BE2C (cell line): ENCODE measurements at places on chromosomes 5 and 9.

GRCh38 chr5:25009063-25009462 is 364.3 kb upstream of the CDH10 start:
- DNase-seq = no peak

GRCh38 chr9:75054368-75055001 is 26.4 kb upstream of the CARNMT1 start:
- no peak for DNase-seq

DNA sequence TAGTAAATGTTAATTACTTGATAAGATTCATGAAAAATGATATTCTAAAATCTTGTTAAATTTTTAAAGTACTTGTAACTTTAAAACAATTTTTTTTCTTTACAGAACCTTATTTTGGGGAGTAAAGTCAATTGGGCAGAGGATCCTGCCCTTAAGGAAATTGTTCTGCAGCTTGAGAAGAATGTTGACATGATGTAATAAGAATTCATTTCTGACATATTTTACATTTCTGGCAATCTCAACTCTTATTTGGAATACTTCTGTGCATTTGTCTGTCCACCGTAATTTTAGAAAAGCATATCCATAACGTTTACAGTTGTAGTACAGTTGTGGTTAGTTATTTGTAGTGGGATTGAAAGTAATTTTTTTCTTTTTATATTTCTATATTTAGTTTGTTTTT is 20.2 kb downstream of the CENPH start:
- no peak for DNase-seq

- DNase-seq = peak; percentile 82
Observed at GRCh38 chr5:68680366-68680765, 413.4 kb upstream of the SLC30A5 start.

- no peak for DNase-seq
Observed at GRCh38 chr5:65828022-65828896, 98.1 kb upstream of the ERBIN start.

GRCh38 chr5:32098291-32098690 is 75.8 kb downstream of the GOLPH3 start:
- DNase-seq = peak; percentile 62

DNA sequence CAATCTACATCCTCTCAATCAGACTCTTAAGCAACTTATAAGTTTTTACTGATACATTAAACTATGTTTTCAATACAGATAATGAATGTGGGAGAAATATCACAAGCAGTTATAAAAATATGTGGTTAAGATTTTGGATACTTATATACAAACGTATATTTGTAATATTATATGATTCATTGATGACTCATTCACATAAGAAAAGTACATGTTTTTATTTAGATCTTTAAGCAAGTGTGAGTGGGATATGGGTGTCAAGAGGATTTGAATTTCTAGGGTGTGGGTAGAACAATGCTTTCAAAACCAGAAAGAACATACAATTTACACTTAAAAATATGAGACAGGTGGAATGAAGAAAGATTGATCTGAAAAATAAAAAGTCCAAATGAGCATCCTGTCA is 36.1 kb upstream of the ISL1 start:
- DNase-seq = no peak

- no peak for DNase-seq
Observed at GRCh38 chr9:133641396-133641655, 5.2 kb downstream of the DBH start.

GRCh38 chr9:14412775-14413174 is 98.8 kb upstream of the NFIB start:
- DNase-seq = no peak

GRCh38 chr5:54881286-54882005 is 103.9 kb downstream of the ESM1 start:
- DNase-seq = no peak

DNA sequence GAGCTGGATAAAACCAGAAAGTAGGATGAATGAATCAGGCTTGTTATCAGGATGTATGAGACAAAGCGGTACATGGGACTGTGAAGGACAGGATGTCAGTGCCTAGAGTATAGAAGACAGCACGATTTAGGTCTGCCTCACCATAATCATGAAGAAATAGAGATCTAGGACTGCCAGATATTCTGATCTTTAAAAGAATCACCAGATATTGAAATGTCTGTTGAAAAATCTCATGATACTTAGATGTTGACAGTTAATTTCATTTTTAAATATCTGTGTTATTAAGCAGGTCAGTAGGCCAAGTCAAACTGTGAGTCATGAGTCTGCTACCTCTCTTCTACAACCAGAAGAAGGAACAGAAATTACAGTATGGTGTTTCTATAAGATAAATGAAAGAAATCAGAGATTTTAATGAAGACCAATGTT is 65.0 kb downstream of the ST8SIA4 start:
- DNase-seq = no peak
